ENCODE measurements at places on chromosomes 13 and 19.

DNA sequence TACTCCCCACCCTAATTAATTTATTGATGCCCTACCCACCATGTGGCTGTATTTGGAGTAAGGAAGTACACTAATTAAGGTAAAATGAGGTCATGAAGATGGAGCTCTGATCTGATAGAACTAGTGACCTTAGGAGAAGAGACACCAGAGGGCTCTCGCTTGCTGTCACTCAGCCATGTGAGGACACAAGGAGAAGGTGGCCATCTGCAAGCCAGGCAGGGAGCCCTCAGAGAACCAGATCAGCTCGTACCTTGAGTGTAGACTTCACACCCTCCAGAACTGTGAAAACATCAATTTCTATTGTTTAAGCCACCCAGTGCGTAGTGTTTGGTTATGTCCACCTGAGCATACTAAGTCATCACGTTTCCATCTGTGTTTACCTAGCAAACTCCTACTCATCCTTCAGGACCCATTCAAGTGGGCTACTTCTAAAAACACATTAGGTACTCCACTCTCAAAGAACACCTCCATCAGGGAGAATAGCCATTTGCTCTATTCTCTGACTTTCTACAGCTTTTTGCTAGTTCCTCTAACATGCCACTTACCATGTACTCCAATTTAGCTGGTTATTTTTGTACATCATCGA is 157.6 kb upstream of the RNF113B start:
- DNase-seq = no peak

- no peak for DNase-seq
Measured at GRCh38 chr13:73090116-73090822, 31.5 kb downstream of the KLF5 start.

- no peak for DNase-seq
Measured at GRCh38 chr13:87497426-87497825, 173.7 kb upstream of the SLITRK5 start.

- no peak for DNase-seq
Measured at GRCh38 chr19:48295458-48295857, 25.6 kb downstream of the ZNF114 start.

DNA sequence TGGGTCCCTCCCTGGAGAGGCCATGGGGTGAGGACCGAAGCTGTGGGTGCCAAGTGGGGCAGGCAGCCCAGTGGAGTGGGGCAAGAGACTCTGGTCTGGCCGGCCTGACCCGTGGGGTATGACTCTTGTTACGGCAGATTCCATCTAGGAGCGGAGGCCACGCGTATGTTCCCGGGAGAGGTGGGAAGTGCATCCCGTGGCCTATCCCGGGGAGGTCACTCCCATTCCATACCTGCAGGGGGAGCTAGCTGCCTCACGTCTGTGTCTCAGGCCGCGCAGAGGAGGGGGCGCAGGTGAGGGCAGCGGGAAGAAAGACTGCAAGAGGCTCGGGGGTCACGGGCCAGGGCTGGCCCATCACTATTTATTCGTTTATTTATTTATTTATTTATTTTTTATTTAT is 4.9 kb downstream of the CSNK1G2 start:
- no peak for DNase-seq

DNA sequence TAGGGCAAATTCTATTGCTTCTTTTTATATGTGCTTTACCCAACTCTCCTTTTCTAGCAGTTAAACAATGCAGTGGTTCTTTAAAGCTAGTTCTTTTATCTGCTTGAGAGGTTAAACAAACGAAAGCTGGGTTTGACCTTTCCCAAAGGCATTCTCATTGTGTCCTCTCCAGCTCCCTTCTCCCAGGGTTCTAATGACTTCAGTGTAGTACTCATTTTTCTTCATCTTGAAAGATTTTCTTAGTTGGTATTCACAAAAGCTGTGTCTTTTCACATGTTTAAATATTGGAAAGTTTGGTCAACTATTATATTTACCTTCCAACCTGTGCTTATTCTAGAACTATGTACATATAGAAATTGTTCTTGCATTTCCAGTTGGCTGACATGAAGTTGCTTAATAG is 1.5 kb downstream of the WASF3 start:
- no peak for DNase-seq

GRCh38 chr13:34583181-34583580 is 358.9 kb upstream of the NBEA start:
- no peak for DNase-seq

GRCh38 chr13:20171364-20171763 is 10.5 kb upstream of the GJA3 start:
- no peak for DNase-seq

DNA sequence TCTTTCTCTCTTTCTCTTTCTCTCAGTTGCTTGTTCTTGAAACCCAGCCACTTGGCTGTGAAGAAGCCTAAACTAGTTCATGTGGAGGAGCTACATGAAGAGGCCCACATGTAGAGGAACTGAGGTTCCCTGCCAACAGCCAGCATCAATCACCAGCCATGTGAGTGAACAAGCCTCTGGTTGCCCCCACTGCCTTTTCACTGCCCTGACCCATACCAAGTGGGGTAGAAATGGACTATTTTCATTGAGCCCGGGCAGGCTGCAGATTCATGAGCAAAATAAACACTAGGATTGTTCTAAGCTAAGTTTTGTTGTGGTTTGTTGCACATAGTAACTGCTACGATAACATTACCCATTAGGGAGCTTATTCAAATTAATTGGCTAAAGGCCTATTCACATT is 78.7 kb upstream of the FAM216B start:
- no peak for DNase-seq

DNA sequence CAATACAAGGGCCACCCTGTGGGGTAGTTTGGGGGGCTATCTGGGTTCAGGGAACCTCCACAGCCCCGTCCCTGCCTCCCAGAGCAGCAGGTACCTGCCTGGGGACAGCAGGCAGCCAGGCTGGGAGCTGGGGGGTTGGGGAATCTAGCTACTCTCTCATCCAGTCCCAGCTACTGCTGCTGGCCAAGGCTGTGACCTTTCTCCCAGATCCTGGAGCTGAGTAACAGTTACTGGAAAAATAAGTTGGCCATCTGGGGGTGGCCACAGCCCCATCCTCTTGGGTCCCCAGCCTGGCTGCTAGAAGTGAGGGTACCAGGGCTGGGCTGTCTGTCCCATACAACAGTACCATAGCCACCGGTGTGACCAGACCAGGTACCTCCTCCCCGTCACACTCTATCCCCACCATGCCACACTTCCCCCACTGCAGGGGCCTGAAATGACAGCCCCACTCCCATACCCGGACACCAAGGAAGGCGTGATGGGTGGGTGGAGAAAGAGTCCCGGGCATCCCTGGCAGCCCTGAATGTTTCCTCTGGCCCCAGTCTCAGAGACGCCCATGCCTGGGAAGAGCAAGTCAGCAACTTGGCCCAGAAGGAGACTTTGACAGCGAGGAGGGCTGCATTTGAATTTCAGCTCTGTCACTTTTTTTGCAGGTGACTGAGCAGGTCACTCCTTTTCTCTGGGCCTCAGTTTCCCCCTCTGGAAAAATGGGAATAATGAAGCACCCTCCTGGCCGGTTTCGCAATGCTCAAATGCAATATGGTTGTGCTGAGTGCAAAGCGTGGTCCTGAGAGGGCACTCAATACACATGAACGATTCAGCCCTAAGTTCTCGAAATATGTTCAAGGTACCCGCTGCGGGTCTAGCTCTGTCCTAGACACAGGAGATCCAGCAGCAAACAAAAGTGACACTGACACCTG is 30.7 kb upstream of the NFIC start:
- no peak for DNase-seq
